ENCODE measurements at places on chromosomes 7 and 10.

DNA sequence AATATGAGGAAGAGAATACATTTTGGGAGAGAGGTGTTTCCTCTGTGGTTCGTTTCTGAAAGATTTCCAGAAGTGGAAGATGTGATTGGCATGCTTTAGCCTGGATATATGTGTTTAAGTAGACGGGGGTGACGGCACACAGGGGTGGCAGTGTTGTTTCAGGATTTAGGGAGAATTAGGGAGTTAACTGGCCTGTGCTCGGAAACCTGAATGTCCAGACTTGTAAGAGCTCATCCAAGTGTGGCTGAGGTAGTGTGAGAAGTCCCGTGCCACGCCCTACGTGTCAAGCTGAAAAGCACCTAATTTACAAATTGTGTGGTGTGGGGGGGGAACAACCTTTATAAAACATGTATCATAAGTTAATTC lies 1.1 kb downstream of the RALA start:
- DNase-seq: peak; percentile 26

GRCh38 chr7:8015100-8015745 lies 46.6 kb downstream of the GLCCI1 start:
- no peak for DNase-seq

DNA sequence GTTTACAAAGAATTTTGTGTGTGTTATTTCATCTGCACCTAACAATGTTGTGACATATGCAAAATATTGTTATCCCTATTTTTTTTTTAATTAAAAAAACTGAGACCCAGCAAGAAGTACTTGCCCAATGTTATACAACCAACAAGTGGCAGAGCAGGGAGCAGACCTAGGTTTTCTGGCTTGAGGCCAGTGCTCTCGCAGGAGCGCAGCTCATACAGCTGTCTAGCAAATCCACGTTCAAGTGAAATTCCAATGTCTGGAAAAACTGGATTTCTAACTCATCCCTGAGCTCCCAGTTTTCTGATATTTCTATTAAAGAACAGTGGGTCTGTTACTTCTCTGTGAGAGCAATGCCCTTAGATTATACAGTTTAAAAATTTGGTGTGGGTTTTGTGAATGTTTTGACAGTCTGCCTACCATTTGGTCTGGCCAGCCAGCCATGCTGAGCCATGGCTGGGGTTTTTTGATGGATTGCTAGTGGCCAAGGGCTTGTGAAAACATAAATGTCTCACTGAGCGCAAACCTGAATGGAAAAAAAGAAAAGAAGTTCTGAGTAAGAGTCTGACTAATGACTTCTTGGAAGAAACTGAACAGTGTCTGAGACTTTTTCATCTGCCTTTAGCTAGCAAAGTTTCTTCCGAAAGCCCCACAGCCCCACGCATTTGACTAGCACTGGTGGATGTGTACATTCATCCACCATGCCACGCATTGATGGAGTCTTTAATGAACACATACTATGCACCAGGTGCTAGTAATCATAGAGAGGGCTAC lies 15.4 kb upstream of the PRF1 start:
- no peak for DNase-seq

DNA sequence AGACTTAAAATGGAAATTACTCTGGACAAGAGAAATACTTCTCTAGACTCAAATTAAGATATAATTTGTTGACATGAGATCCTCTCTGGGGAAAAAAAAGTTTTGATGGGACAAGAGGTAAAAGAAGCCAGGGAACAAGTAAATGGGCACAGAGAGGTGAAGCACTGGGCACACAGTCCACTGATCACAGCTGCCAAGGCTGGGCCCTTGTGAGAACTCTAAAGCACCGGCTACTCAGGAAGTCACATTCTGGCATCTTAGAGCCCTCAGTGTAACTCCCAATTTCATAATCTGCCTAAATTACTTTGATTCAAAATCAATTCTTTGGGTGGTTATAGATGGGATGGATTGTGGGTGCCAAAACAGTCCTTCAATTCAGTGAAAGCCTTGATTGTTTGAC lies 123.2 kb upstream of the CACNA2D1 start:
- DNase-seq: no peak

DNA sequence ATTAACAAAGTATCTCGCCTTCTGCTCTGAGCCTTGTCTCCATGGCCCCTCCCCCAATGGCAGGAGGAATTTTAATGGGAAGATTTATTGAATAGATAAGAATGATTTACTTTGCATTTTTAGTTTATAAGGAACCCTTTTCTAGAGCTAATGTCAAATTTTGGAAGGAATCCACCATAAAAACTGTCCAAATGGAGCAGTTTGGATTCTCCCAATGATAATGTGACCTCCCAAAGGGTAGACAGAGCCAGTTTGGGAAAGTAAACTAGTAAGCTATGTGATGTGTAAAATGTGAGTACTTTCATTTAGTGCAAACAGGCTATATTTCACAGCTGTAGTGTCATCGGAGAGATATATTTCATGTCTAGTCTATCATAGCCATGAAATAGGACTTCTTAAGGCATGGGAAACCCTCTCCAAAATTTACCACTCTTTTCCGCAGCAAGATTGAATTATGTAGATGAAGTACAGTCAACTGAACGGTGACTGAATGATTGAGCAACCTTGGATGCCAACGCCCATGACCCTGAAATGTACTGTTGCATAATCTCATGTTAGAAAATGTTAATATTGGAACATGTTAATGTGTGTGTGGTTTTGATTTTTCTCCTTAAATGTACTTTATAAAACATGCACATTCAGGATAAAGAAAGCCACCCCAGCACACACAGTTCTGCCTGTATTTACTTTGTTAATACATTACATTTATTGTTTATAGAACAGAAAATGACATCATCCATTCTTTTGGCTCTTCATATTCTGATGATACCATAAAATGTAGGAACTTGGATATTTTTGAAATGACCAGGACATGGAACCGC lies 140.6 kb downstream of the NRP1 start:
- DNase-seq: no peak

- no peak for DNase-seq
Observed at GRCh38 chr7:156378806-156379205, 261.8 kb upstream of the RNF32 start.

- DNase-seq: no peak
Observed at GRCh38 chr10:132117636-132118190, 52.0 kb downstream of the JAKMIP3 start.

DNA sequence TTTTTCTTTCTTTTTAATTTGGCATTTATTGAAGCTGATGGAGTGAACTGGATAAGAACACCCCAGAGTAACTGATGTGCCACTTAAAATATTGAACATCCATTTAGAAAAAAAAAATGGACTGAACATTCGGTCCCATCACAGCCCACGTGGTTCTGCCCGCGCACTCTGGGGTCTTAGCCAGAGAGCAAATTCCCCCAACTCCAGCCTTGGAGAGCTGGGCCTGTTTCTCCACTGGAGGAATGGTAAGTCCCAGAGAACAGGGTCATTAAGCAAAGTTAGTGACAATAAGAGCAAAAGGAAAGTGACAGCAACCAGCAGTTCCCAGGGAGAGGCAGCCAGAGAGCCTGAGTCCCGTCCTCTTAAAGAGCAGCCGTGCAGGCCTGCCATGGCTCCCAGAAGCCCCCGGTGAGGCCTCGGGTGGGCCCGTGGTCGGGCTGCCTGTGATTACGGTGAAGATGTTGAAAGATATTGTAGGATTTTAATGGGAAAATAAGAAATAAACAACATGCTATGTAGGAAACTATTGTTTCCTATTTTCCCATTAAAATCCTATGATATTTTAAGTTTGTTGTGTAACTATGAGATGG lies 487.9 kb upstream of the MKI67 start:
- no peak for DNase-seq

DNA sequence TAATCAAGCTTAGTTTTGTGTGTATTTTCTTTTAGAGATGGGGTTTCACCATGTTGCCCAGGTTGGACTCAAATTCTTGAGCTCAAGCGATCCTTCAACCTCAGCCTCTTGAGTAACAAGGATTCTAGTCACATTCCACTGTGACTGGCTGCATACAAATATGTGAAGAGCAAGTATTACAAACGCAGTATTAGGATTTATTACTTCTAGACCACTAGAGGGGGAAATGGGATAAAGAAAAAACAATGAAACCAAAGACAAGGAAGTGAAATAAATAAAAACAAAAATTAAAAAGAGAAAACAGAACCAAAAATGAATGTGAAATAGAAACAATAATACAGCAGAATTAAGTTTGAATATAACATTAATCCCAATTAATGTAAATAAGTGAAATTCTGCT lies 308.7 kb downstream of the ANKRD30A start:
- DNase-seq: no peak

DNA sequence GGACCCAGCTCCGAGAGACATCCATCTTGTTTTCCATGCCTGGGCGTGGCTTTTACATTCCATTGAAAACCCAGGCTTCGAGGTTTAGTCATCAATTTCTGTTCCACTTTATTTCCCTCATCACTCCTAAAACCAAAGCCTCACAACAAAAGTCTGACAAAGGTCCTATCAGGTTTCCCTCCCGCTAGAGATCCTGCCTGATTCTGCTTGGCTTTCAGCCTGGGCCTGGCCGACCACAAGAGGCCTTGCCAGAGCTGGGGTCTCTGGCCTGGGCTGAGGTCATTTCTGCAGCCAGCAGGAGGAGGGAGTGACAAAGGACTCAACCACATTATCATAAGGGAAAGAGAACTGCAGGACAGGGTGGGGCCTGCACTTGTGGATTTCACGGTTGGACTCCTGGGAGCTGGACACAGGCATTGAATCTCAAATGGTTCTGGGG lies 167.0 kb downstream of the FANK1 start:
- peak; percentile 40 for DNase-seq

- no peak for DNase-seq
Observed at GRCh38 chr10:29356931-29357330, 68.1 kb downstream of the LYZL1 start.

DNA sequence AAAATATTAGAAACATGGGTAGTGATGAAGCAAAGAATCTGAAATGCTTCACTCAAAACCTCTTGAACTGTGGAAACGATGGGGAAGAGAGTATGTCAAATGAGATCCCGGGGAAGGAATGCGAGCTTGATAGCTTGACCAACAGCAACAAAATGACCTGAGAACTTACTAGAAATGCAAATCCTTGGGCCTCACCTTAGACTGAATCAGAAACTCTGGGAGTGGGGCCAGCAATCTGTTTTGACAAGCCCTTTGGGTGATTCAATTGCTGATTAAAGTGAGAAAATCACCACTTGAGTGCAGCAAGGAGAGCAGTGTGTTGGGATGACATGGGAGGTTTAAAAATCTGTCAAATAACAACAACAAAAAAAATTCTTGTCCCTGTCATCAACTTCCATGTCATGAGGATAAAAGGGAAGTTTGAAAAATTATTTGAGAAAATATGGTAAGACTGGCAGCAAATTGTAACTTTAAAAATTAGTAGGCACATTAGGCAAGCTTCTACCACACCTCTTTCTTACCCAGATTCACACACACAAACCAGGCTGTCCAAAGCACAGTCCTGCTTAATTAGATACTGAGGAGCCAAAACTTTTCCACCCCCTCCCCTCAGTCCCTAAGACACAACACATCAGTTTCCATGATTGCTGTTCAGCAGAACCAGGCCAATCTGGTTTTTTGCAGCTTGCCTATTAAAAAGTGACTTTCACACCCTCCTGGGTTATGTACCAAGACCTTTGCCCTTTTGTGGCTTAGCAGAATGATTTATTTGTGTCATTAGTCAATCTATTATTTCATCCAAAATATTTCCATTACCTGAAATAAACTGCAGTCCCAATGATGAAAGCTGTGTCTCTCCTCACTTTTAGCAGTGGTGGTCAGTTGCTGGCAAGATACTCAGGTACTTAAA lies 15.6 kb downstream of the CALCR start:
- DNase-seq: peak; percentile 56

DNA sequence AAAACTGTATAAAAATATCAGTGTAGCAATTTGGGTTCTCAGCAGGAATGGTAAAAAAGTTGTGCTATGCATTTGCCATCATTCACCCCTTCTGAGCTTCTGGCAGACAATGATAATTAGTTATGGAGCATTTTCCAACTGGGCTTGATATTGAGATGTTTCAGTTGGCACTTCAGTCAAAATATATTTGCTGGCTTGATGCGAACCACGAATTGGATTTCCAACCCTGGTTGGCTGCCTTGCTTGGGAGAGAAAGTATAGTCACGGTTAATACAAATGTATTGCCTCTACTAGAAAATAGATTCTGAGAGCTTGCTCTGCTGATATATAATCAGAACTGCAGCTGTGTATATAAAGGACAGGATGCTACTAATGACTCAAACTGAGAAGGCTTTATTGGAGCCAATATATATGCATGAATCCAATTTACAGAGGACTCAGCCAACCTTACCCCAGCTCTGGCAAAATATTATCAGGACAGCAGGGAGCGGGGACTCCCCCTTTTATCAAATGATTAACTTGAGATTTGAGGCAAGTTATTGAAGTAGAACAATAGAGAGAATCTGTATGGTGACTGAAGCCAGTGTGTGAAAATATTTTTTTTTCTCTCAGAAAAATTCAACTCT lies 219.8 kb upstream of the SMIM30 start:
- no peak for DNase-seq

DNA sequence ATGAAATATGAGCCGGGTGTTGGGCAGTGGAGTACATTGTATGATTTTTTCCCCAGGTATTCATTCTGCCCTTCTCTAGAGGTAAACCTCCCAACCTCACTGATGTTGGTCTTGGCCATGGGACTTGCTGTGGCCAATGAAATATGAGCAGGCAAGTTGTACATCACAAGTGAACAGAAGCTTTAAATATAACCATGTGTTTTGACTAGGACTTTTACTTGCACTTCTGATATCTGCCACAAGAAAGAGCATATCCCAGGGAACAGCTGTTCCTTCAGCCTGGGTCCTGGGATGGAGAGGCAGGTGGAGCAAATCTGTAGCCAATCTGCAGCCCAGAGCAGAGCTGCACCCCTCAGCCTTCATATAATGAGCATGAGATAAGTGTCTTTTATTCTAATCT lies 109.8 kb upstream of the PALS2 start:
- DNase-seq: no peak

DNA sequence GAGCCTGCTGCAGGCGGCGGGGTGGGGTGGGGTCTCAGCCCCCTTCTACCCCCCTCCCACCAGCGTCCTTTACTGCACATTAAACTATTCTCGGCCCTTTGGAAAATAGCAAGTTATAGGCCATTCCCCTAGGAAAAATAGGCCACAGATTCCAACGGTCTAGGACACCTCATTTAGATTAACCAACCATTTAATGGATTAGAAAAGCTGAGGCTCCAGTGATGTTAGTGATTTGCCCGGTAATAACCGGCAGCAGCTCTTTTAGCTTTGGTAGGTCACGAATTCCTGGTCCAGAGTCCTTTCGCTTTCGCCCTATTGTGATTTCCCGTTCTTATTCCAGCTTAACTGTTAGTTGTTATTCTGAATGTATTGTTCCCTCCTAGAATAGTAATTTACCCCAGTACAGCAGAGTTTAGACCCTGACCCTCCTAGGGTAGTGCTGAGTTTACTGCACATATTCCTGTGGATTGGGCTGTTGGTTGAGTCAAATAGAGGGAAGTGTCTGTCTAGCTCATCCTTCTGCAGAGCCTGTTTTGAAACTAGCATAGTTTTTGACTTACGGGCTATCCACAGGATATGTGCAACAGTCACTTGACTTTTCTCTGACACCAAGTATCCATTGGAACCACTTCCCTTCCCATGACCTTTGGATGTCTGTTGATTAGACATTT lies 754 bp downstream of the GSTO1 start:
- peak; percentile 26 for DNase-seq

- peak; percentile 52 for DNase-seq
Observed at GRCh38 chr10:89217057-89217990, 10.2 kb upstream of the CH25H start.

GRCh38 chr10:89274928-89275327 lies 23.4 kb upstream of the LIPA start:
- DNase-seq: no peak

GRCh38 chr7:98034081-98035035 lies 44.4 kb upstream of the OCM2 start:
- peak; percentile 81 for DNase-seq

Measured in mesendoderm (in vitro differentiated cells).